ENCODE measurements at places on chromosomes 2 and 18.
A peak's percentile ranks its signal among the peaks of the same experiment; 100 is the strongest.

DNA sequence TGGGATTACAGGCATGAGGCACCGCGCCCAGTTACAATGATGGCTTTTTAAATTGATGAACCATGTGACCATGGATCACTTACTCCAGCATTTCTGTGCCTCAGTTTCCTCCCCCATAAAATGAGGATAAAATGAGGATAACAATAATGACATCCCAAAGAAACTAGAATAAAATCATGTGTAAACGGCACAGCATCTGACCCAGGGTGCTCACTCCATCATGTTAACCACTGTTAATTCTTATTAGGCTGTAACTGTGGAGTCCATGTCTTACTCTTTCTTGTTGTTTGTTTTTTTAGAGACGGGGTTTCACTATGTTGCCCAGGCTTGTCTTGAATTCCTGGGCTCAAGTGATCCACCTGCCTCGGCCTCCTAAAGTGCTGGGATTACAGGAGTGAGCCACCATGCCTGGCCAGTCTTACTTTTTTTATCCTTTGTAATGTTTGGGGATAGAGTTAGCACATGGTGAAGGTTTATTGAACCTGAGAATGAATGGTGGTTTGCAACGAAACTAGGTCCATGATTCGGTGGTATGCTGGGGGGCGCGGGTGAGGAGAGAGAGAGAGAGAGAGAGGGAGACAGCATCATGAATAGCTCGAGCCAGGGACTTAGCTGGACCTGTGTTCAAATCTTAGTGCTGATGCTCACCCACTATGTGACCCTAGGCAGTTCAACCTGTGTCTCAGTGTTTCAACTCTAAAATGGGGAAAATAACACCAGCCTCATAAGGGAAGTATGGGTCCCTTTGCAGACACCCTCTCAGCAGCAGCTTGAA is 52.3 kb downstream of the MYCN start:
- no peak for DNase-seq

DNA sequence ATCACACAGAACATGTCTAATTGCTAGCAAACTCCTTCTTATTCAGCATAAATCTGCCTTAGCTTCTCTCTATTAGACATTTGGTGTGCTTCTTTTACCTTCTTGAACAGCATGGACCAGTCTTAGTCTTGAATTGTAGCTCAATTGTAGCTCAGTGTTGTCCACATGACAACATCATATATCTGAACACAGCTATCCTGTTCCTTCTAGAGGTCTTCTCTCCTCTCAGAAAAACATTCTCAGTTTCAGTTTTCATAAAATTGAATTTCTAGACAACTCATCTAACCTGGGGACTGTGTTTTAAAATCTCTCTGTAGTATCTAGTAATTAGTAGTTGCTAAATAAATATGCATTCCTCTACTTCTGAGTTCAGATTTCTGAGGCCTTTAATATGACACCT is 47.6 kb downstream of the CPO start:
- no peak for DNase-seq

DNA sequence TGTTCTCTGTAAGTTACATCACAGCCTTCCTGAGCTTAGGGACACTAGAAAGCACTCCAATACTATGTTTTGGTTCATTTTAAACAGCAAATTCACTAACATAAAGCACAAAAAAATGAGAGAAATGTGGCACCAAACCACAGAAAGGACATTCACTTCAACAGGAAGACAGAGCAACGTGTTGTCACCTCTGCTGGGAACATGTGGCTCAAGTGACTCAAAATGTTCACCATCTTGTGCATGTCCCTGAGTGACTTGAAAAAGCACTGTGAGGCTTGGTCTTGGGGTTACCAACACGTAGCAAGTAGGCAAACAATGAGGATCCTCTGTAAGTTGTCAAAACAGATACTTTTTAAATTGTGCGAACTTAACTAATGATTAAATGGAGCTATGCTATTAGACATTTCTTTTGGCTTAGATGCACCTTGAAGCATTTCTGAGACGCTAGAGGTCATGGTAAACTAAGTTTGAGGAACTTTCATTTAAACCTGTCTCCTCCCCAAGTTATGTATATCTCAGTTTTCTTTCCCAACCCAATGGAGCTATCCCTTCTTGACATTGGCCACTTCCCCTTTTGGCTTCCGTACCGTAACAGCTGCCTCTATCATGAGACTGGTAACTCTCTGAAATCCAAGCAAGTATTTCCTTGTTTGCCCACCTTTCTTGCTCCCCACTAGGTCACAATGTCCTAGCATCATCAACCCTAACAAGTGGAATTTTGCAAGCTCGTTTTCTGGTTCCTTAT is 14.0 kb upstream of the ST6GAL2 start:
- DNase-seq = no peak

GRCh38 chr2:75622929-75623328 is 23.7 kb upstream of the MRPL19 start:
- DNase-seq = no peak

DNA sequence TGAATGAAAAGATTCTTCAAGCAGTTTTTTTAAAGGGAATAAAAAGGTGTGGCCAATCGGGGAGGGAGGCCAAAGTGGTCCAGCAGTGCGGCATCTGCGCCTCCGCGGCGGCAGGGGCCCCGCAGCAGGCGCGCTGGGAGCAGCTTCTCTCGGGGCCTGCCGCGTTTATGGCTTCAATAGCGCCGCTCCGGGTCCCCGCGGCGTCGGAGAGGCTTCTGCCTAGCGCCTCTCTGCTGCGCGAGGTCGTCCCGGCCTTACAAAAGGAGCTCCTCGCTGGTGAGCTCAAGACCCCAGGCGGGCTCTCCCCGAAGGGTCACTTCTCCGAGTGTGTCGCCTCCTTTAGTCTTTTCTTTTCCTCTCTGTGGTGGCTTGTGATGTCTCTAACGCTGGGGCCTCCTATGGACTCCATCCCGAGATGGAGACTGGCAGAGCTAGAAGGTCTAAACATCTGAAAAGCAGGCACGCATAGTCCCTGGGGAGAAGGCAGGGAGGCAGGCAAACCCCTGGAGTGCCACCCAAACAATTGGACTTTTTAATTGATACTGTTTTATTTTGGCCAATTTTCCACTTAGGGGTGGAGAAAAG is 67.1 kb downstream of the SUMO1 start:
- DNase-seq = no peak

GRCh38 chr2:86750240-86750839 is 30.2 kb downstream of the RMND5A start:
- DNase-seq = no peak

- DNase-seq = no peak
Measured at GRCh38 chr18:59478591-59478990, 119.5 kb upstream of the LMAN1 start.

GRCh38 chr2:40352041-40352702 is 99.7 kb downstream of the SLC8A1 start:
- no peak for DNase-seq

- DNase-seq = peak; percentile 19
Measured at GRCh38 chr2:15560140-15560987, 770 bp downstream of the NBAS start.

GRCh38 chr18:35736696-35737095 is 155.2 kb downstream of the GALNT1 start:
- DNase-seq = no peak

- no peak for DNase-seq
Measured at GRCh38 chr2:7660816-7661215, 743.6 kb downstream of the RNF144A start.

- no peak for DNase-seq
Measured at GRCh38 chr2:11048335-11049008, 106.8 kb upstream of the SLC66A3 start.

GRCh38 chr2:20450201-20450999 is 3.5 kb downstream of the RHOB start:
- no peak for DNase-seq

DNA sequence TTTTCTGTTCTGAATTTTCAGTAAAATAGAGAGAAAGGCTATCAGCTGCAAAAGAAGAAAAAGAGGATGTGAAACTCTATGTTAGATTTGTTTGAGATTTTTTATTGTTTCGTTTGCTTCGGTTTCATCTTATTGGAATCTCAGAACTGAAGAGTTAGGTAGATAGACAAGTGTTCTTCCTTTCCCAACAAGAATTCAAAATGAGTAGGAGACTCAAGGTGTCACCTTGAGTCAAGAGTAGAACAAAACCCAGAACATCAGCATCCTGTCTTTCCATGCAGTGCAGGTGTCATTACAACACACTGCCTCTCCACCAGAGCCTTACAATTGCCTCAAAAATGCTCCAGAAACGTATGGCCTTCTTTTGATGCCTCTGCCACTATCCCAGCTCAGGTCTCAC is 21.1 kb downstream of the NBAS start:
- no peak for DNase-seq

- no peak for DNase-seq
Measured at GRCh38 chr2:52904355-52904891, 863.2 kb upstream of the CHAC2 start.

DNA sequence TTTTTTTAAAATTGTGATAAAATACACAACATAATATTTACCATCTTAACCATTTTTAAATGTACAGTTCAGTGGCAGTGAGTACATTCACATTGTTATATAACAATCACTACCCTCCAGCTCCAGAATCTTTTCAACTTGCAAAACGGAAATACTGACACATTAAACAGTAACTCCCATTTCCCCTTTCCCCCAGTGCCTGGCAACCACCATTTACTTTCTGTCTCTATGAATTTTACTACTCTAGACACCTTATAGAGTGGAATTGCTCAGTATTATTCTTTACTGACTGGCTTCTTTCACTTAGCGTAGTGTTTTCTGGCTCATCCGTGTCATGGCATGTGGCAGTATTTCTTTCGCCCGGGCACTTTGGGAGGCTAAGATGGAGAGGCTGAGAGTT is 32.6 kb downstream of the FASTKD2 start:
- DNase-seq = no peak

DNA sequence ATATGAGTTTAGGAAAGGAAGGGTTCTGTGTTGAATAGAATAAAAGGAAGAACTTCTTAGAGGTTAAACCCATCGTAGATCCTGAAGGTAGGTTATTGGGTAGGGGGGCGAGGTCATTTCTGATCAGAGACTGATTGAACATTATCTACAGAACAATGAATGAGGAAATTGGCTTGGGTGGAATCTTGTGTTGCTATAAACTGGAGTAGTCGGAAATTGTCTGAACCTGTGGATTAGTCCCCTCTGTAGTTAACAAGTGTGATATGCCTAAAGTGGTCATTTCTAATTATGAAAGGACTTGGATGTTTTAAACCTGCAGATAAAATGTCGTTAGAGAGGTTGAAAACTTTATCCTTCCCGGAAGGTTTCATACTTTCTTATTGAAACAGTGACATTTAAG is 42.1 kb downstream of the EML4 start:
- no peak for DNase-seq
